ENCODE measurements at places on chromosomes 16 and 17.

DNA sequence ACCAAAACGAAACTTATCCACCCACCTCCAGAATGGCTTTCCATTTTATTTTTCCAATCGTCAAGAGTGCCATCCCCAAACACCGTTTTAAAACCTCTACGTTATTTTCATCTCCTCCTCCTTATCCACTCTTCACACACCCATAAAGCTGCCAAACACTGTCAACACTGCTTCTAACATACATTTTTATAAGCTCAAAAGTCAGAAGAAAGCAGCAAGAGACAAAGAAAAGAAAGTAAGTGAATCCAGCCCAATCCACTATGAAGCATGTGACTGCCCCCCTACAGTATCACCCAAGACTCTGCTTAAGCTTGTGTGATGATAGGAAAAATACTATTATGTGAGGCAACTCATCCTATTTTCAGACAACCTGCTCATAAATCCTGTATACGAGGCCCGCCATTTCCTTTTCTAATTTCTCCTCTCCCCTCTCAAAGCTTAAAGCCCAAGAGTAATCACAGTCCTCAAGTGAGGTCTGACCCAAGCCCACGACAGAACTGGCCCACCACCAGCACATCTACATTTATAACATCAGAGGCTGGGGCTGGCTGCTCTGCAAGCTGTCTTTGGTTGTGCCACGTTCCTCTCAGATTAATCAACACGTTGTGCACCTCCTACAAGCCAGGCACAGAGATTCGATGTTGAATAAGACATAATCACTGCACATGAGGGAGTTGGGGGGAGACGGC, 16.3 kb downstream of the USP31 start:
- DNase-seq, result no peak

GRCh38 chr17:65856865-65857264, 295.4 kb upstream of the AXIN2 start:
- DNase-seq, result no peak

DNA sequence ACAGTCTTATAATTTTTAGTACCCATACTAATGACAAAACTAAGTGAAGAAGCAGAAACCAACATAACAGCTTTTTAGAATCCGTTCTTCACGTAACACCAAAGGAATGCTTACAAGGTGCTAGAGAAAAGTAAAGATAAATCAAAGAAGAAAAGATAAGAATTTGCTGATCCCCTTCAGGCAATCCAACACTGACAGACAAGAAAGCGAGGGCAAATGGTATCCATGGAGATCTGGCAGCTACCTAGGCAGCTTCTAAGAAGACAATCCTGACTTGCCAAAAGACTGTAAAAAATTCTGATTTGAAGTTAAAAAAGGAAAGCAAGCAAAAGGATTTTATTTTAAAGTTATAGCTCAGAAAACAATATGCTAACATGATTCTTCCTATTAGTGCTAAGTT, 14.6 kb downstream of the BBS2 start:
- DNase-seq, result no peak

GRCh38 chr16:50269061-50269705, 2.8 kb downstream of the ADCY7 start:
- DNase-seq, result no peak

- DNase-seq, result no peak
These were observed 349.1 kb downstream of the SEC14L1 start for GRCh38 chr17:77489893-77490255.

DNA sequence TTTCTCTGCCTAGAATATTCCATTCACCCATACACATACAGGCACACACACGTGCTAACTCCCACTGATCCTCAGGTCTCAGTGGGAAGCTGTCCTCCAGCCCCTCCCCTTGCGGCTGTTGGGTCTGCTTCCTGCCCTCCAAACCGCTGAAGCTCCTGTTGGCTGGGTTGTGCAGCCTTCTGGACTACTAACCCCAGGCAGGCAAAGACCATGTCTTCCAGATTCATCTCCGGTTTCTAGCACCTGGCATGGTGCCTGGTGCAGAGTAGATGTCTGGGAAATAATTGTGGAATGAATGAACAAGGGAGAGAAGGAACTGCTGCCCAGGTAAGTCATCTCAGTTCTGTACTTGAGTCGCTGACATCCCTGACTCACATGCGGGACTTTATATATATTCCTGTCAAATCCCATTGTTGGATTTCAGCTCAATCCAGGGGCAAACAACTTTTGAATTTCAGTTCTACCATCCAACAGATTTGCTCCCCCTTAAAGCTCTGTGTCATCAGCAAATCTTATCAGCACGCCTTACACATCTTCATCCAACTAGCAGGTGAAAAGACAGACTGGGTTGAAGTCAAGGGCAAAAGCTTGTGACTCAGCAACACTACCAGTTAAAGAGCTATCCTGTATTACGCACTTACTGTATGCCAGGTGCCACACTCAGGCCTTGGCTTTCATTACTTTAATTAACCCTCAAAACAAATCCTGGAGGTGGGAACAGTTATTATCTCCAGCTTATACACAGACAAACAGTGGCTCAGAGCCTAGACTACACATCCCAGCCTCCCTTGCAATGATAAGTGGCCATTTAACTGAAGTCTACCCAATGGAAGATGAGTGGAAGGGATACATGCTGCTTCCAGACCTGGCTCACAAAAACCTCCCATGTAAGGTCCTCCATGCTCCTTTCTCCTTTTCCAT, 51.1 kb downstream of the SRCIN1 start:
- peak; percentile 52 for DNase-seq

DNA sequence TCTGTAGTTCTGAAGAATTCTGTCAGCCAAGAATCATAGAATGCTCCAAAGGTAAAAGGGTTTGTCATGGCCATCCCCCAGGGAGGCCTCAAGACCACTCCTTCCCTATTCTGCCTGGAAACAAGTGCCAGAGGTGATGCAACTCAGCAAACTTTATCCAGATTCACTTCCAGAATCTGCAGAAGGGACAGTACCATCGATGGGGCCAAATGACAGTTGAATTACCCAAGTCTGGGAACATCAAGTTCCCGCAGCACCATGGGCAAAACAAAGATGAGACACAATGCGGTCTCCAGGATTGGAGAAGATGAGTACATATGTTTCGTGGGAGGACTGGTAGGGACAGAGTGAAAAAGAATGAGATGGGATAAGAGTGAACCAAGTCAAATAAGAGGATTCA, 13.7 kb upstream of the TAT start:
- DNase-seq, result no peak
